Fibroblast of lung (primary cell): ENCODE measurements at places on chromosomes 3 and 15. TPM values are rescaled to one million over a fixed set of nuclear protein-coding genes. Genes with fewer than 3 reads are reported as not detected.

GRCh38 chr15:101168463-101168824 is 83.4 kb downstream of the CHSY1 start:
- DNase-seq, result peak; percentile 93

- DNase-seq, result peak; percentile 78
Observed at GRCh38 chr3:99875929-99876841, 58.5 kb downstream of the CMSS1 start.

DNA sequence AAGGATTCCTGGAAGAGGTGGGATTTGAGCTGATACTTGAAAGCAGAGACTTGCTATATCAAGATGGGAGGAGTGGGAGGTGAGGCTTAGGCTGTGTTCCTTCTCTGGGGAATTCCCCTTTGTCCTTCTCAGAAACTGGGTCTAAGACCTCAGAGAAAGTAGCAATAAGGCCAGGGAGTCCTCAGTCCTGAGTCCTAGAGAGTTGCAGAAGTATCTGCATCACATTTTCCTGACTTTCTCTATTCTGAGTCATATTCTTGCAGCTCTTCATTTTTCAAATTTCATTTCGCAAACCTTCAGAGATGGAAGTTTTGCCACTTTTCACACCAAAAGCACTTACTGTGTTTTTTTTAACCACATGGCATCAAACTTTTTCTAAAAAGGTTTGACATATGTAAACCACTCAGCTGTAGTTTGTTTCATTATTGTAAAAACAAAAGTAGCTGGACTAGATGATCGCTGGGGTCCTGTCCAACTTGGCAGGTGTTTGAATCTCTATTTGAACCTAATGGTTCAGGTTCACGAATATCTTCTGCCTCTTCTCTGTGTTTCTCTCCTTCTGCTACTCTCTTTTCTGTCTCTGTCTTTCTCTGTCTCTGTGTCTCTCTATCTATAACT is 21.3 kb downstream of the COLQ start:
- DNase-seq, result no peak

DNA sequence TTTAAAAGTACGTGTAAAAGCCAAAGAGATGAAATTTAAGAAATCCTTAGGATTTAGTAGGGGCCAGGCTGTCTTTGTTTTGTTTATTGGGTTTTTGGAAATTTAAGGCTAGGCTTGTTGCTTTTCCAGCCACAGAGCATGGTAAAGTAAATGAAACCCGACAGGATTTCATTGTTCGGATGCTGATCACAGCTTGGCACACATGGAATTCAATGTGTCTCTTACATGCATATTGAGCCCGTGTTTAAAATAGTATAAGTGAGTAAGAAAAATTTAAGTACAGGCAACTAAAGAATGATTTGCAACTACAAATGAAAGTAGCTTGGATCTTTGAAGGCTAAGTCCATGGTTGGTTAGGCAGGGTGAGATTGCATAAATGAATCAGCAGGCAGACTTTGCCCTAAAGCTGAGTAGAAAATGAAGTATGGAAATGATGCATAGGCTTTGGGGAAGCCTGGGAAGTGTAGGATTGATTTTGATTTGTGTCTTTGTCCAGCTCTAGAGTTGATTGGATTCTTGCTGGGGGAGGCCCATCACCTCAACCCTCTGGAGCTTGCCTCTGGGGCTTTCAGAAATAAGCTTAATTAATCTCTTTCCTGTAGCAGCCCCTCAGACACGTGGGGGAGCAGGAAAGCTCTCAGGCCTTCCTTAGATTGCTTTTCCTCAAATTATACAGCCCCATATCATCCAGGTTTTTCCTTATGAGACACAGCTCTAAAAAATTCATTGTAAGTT is 68.2 kb upstream of the ADAMTSL3 start:
- no peak for DNase-seq

- no peak for DNase-seq
Observed at GRCh38 chr3:46858456-46858855, 4.8 kb downstream of the MYL3 start.

GRCh38 chr3:144431134-144431533 is 459.5 kb downstream of the DIPK2A start:
- DNase-seq, result no peak

DNA sequence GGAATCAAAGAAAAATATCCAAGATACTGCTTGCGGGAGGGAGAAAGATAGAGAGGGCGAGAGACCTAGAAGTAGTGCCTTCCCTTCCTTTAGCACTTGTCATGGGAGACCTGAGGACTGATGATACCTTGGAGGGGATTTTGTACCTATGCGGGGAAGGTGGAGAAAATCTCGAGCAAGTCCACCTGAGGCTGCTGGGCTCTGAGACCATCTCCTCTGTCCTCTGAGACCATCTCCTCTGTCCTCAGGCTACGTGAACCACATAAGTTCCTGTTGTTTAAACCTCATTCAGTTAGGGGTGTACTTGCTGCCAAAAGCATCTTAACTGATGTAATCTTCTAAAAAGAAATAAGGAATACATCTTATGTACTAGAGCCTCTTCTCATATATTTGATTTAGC is 164.9 kb downstream of the NR2F2 start:
- no peak for DNase-seq

- no peak for DNase-seq
Observed at GRCh38 chr3:37943631-37944314, 46.8 kb upstream of the VILL start.

DNA sequence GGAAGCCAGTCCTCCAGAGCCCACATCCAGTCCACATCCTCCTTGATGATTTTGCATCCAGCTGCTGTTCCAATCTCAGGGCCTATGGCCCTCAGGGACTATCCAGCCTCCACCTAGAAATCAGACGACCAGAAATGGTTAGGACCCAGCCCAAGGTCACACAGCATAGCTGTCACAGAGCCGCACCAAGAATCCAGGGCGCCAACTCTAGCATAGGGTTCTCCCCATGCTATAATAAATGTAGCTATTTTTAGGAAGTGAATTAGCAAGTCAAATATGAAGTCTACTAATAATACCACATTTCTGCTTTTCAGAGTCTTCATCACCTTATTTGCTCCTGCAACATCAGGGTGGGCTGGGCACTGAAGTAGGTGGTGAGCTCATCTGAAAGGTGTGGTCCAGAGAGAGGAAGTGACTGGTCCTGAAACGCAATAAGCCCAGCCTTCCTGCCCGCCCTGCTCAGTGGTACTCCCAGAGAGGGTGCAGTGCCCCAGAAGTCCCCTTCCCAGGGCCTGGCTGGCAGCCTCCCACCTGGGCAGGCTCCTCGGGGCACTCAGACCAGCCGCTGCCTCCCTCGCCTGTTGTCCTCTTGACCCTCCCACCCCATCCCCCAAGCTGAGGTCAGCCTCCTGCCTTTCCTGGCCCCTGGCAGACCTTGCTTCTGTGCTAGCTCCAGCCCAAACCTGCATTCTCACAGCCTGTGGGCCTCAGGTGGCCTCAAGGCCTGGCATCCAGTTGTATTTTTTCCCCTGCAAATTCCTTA is 17.6 kb upstream of the CYP11A1 start:
- peak; percentile 82 for DNase-seq

DNA sequence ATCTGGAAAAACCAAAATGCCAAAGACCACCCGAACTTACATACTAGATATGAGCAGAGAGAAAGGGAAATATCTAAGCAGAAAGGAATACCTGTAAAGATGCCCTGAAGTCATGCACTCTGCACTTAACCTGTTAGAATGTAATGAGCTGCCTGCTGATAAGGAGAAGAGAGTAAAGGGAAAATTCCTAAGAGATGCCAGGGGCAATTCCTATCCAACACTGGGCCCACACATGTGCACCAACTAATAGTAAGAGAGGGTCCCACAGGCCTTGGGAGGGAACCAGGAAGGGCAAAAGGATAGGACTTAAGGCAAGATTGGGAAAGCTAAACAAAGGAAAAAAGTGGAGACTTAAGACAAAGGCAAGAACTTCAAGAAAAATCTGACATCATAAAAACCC is 189.5 kb downstream of the NSUN3 start:
- DNase-seq, result no peak

DNA sequence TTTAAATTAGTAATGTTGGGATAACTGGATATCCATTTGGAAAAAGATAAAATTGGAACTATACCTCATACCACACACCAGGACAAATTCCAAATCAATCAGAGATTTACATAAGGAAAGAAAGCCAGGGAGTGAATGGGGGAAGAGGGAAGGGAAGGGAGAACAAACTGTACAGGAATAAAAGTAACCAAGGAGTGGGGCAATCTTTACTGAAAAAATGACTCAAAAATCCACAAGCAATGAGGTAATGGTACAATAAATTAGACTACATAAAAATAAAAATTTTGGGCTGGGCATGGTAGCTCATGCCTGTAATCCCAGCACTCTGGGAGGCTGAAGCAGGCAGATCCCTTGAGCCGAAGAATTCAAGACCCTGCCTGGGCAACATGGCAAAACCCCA is 82.6 kb downstream of the MLH1 start:
- DNase-seq, result peak; percentile 58

DNA sequence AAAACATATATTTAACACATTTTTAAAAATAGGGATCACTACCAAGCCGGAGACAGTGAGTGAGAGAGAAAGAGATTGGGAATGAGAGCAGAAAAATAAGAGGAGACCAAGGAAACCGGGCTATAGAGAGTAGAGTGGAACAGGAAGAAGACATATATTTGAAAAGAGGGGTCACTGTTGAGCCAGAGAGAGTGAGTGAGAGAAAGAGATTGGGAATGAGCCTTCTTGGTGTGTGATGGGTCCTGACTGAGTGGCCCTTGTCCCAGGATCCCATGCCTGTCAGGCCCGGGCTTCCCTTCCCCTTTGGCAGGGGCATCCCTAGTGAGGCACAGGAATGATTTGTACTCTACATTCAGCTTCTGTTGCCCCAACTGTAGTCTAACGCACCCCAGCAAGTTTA is 646.6 kb downstream of the NTRK3 start:
- DNase-seq, result no peak

DNA sequence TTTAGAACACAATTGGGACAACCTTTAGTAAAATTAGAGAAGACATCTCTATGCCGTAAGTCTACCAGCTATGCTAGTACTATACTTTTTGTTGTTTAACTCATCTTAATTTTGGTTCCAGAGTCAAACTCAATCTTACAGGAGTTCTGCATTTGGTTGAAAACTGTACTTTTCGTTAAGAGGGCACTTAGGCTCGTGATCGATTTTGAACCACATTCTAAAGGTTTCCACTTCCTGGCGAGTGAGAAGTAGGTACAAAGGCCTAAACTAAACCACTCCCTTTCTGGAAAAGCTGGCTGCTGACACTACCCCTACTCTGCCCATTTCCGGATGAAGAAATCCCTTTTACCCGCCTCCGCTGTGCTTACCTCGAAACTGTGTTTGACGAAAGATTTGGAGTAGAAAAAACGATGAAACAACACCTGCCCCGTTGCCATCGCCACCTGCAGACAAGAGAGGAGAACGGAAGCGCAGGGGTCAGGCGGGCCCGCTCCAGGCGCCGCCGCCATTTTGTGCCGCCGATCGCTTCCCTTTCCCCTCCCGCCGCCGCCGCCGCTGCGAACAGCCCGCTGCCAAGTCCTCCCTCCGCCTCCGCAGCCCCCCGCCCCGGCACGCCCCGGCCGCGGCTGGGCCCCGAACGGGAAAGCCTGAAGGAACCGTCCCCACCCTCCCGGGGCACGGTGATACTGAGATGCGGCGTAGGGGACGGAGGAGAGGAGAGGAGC is 748 bp downstream of the CCNL1 start:
- DNase-seq, result peak; percentile 51

GRCh38 chr3:191391861-191392808 is 61.8 kb upstream of the UTS2B start:
- no peak for DNase-seq

DNA sequence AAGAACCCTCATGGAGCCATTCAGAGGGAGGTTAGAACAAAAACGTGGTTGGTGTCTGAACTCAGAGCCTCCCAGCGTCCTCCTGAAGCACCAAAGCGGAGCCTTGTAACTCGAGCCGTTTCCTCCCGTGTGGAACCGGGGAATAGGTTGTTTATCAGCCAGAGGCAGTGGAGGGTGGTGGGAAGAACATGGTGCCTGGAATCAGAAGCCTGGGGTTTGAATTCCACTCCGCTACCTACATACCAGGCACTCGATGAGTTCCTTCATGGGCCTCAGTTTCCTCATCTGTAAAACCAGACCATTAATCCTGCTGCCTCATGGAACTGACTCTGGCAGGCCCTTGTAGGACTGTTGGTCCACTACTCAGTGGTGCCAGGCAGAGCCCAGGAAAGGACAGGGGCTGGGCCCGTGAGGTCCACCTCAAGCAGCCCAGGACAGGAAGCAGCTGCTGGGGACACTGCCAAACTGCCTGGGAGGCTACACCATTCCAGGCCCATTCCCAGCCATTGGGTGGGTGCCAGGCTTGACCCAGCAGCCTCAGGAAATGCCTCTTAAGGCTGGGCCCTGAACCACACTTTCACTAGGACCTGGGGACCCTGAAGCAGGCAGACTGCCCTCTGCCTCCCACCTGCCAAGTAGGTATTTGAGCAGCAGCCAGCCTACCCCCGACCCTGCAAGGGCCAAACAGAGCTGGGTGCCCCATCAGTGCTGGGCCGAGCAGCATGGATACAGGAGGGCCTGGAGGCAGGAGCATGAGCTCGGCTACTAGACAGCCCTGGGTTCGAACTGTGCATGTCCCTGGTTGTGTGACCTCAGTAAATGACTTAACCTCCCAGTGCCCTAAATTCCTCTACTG is 33.4 kb downstream of the PRKCD start:
- peak; percentile 47 for DNase-seq

- DNase-seq, result peak; percentile 24
Observed at GRCh38 chr3:54822206-54822605, 105.7 kb downstream of the LRTM1 start.

DNA sequence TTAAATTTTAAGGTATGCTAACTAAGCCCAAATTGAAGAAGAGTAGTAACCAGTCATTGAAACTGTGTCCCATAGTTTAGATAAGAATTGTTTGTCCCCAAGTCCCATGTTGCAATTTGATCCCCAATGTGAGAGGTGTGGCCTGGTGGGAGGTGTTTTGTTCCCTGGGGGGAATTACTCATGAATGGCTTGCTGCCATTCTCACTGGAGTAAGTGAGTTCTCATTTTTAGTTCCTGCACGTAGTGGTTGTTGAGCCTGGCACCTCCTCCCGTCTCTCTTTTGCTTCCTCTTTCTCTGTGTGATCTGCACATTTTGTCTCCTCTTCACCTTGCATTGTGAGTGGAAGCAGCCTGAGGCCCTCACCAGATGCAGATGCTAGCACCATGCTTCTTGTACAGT is 1271.0 kb downstream of the NSUN3 start:
- no peak for DNase-seq

The PLSCR5 gene
- not detected in 2 replicates for total RNA-seq

The THPO gene
- 0.50 and 0.51 TPM in 2 replicates for total RNA-seq

The SLCO2A1 gene
- total RNA-seq, result under 0.01 TPM in 2 replicates

The TMEM202 gene
- not detected in 2 replicates for total RNA-seq

The GOLGA6L10 gene
- 0.26 and 0.99 TPM in 2 replicates for total RNA-seq
